ENCODE measurements at places on chromosomes 13 and 19. TPM values are rescaled to one million over a fixed set of nuclear protein-coding genes. Genes with fewer than 3 reads are reported as not detected.

SERTM1 gene
- 2.0 TPM for total RNA-seq

DNA sequence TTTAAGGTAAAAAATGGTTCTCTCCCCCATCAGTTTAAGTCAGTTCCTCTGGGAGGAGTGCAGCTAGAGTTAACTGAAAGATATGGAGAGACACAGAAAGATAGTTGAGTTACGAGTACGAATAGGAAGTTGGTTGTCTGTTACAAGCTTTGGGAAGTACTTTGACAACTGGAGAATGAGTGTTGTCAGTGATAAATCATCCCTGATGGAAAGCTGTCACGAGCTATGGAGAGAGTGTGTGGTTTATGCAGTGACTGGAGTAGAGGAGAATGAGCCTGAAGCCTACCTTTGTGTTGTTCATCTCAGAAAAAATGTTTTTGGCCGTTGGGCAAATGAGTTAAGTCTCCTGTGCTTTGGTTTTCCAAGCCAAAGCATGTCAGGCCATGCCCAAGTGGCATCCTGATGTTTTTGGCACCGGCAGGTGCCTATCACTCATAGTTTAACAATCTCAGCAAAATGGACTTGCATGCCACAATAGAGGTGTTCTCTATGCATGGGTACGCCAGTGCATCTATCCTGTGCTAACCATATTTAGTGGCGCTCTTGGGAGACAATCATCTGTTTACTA, 350.2 kb downstream of the IRS2 start:
- no peak for DNase-seq

DNA sequence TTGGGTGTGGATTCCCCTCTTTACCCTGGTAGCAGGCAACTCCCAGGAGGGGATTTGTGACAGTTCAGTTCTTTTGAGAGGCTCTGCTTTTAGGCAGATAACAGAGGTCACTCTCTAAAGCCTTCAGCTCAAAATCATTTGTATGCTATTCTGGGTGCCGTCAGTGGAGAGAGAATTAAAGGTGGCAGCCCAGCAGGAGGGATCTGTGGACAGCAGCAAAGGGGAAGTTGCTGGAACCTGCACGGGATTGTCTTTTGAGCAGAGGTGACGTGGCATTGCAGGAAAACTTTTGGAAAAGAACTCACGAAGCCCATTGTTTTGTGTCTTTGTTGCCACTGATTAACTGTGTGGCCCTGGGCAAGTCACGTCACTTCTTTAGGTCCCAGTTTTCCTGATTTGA, 62.4 kb upstream of the C1QTNF9 start:
- no peak for DNase-seq

DNA sequence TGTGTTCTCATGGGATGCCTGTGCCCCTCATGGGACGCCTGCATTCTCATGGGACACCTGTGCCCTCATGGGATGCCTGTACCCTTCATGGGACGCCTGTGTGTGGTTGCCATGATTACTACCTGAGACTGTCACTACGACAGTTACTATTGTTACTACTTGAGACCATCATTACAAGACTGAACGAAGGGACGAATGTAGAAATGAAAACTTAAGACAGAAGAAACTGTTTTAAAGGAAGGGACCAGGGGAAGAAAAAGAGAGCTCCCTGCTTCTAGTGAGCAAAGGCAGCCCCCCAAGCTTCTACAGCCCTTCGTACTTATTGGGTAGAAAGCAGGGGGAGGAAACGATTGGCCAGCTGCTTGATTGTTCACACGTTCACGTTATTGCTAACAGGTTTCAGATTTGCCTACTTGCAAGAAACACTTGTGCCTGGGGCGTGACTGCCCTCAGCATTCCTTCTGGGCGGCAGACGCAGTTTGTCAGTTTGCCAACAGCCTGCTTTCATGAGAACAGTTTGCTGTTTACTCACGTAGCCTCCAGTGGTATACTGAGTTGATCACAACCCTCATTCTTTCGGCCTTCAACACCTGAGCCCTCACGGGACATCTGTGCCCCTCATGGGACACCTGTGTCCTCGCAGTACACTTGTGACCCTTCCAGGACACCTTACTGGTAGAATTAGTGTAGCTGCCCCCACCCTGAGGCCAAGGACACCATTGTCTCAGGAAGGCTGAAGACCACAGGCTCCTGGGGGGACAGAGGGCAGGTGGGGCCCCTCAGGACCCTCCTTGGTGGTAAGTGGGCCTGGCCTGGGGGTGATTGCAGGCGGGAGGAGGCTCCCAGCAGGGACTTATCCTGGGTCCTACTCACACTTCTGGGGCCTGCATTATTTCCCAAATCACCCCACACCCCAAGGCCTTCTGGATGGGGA, 2.5 kb upstream of the S1PR4 start:
- no peak for DNase-seq

- no peak for DNase-seq
These were observed 27.0 kb downstream of the MTRF1 start for GRCh38 chr13:41236369-41236768.
